ENCODE measurements at places on chromosomes 11 and 22.

DNA sequence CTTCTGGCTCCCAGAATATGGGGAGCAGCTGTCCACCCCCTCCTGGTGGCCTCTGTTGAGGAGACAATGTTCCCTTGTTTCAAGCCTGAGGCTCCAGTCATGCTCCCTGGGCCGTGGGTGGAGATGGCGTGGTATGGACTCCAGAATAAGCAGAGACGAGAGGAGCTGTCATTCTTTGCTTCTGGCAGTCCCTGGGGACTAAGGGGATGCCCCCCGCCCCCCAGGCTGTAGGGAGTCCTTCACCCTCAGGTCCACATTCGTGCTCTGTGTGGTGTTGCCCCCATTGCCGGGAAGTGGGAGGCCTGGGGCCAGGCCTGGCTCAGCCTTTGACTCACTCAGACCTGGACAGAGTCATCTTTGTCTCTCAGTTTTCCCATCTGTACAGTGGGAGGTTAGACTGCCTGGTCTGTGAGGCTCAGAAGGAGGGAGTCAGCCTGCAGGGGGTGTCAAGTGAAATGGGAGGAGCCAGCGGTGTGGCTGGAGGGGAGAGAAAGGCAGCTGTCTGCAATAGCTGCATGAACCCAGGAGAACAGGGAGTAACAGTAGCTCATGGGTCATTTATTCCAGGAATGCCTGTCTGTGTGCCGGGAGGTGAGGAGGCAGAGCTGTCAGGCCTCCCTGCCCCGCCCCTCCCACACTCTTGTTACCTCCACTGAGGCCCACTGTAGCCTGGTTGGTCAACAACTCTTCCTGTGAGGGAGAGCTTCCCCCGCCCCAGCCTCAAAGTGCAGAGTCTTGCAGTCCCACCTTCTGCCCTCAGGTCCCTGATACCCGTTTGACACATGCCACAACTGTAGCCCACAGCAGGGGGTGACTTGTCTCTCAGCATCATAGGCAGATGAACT lies 6.3 kb downstream of the ARHGEF17 start:
- DNase-seq = peak; percentile 94

- DNase-seq = no peak
Observed at GRCh38 chr22:46852771-46853170, 90.3 kb downstream of the TBC1D22A start.

DNA sequence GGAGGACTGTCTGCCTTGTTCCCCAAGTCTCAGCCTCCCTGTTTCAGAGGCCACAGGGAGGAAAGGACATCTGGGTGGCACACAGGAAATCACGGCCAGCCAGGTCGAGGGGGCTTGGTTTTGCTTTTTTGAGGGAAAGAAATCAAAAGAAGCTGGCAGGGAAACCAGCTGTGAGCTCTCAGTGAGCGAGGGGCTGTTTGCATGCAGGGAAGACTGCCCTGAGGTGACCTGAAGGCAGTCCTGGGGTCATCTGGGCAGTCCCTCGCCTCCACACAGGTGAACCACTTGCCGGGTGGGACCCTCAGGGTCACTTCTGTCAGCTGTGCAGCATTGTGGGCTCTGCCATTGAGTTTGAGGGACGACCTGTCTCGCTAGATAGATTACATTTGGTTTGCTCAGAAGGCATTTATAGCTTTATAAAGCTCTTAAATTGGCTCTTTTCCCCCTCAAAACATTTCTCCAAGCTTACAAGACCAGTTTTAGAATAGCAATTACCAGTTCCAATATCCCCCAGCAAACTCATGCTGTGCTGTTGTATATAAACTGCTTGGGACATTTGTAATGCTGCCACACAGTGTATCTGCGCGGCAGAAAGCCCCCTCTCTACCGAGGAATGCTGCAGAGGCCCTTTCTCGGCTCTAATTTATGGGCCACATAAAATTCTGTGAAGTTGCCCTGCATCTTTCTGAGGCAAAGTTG lies 28.3 kb downstream of the PKNOX2 start:
- no peak for DNase-seq

- DNase-seq = no peak
Observed at GRCh38 chr22:50184004-50184901, 1.5 kb upstream of the TRABD start.

- DNase-seq = no peak
Observed at GRCh38 chr11:72333661-72334060, 89.7 kb upstream of the PHOX2A start.

DNA sequence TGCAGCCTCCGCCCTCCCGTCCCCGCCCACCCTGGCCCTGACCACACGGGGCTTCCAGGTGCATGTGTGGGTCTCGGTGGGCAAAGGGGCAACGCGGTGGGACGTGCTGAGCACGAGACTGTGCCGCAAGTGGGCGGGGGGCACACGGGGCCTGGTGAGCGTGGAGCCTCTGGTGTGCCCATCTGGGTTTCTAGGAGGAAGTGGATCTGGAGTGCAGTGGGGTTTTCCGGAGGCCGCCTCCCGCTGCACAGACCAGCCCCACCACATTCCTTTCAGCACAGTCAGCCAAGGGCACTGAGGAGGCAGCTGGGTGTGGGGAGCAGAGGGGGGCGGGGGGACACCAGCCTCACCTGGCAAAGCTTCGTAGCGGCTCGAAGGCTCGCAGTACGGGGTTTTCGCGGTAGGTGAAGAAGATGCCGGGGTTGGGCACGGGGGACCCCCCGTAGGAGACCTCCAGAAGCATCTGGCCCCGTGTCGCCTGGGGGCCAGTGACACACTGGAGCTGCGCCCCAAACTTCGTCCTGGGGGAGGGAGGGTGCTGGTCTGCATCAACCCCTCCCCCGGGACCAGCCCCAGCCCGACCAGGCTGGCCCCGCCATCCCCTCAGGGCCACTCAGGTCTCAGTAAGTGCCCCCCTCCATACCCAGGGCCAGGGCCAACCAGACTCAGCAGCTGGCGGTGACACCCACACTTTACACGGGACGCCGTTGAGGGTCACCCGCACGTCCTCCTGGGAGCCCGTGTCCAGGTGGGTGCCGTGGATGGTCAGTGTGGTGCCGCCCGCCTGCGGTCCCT lies 12.4 kb upstream of the MAPK11 start:
- DNase-seq = no peak

- no peak for DNase-seq
Observed at GRCh38 chr11:120524536-120525085, 13.1 kb downstream of the GRIK4 start.

GRCh38 chr11:99327066-99327465 lies 306.3 kb downstream of the CNTN5 start:
- DNase-seq = no peak
